ENCODE measurements at places on chromosomes 2 and 18.

DNA sequence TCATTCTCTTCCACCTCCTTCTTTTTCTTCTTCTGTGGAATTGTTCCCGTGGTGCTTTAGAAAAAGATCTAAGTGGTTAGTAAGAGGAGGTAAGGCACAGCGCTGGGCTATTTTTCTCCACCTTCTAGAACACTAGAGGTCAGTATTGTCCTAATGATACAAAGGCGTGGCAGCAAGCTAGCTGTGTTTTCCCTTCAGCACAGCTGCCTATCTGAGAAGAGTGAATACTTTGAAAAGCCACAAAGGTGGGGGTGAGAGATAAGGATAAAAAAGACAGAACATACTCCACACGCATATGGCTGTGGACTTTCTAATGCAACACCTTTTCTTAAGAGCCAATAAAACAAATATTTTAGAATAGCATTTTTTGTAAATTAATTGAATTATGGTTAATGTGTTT is 2.1 kb downstream of the CNTNAP5 start:
- DNase-seq, result peak; percentile 74

DNA sequence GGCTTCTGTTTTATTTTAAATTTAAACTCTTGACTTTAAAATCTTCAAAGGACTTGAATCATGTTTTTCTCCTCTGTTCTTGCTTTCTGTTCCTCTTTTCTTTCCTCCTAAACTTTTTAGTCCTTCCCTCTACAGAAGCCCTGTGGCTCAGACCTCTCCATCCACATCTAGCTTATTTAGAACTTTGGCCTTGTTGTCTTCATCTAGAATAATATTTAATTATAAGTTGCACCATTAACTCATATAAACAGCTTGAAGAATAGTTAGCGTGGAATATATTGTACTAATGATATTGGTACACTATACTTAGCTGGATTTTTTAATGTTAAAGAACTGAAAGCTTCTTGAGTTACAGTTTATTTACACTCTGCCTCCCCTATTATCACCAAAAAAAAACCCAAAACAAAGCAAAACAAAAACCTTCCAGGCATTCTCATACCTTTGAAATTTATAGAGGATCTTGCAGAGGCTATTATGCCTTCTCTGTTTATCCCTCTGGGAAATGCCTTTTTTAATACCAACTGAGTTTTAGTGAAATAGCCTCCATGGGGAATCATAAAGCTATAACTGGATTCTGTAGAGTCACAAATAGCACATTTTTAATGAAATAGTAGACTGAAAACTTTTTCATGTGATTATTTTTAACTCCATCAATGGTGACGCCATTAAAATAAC is 9.2 kb upstream of the CCDC141 start:
- no peak for DNase-seq

DNA sequence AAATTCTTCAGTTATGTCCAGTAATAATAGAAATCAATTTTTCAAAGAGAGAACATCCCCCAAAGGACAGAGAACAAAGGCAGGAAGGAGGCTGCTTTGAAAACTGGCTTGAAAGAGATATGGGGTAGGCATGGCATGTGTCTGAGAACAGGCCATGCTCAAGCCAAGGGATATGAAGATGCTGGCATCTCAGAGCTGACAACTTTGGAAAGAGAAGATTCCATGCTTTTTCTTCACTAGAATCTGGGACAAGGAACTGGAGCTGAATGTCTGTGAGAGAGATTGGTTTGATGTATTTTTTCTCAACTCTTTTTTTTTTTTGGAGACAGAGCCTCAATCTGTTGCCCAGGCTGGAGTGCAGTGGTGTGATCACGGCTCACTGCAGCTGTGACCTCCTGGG is 139.8 kb upstream of the DLX2 start:
- DNase-seq, result no peak

DNA sequence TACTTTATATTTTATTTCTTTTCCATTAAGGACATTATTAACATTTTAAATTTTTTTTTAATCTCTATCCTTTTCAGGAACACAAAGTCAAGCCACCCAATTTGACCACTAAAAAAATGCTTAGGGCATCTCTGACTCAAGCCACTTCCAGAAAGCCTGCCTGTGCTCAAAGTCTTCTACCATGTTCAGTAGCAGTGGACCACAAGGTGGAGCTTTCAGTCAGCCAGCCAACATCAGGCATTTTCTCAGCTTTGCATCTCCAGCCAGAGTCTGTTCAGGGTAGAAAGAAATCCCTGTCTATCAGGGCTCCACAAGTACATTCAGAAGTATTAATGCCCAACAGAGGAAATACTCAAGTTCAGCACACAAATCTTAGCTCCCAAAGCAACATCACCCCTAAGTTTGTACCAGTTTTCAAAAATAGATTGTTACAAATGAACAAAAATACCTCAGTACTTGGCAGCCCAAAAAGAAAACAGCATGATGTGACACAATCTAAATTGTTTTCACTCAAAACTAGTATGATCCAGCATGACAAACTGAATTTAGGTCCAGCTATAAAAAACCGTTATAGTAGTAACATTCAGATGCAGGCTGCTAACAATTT is 37.6 kb downstream of the C18orf63 start:
- peak; percentile 71 for DNase-seq

GRCh38 chr18:48375150-48375800 is 33.9 kb downstream of the ZBTB7C start:
- no peak for DNase-seq

DNA sequence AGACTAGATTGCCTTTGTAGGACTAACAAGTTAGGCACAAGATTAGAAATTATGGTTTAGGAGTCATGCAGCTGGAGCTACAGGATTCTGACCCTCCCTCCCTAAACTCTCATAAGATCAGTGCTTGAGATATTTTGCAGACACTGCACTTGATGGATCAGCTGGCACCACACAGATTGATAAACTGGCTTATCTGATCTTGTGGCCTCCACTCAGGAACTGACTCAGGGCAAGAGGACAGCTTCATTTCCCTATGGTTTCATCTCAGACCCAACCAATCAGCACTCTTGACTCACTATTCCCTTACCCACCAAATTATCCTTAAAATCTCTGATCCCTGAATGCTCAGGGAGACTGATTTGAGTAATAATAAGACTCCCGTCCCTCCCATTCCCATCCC is 152.3 kb downstream of the DIS3L2 start:
- no peak for DNase-seq

DNA sequence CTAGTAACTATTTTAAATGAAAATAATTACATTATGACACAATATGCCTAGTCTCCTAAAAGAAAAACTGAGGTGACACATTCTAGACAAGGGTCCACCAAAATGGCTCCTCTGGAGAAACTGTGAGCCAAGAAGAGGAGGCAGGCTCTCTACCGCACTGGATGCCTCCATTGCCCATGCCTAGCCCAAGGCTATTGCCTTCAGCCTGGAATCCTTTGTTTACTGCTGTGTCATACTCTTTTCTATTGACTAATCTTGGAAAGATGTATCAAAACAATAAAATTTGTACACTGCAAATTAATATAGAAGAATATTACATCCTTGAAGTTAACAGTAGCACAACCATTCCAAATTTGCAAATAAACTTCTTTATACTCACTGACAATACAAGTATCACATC is 167.1 kb downstream of the RAB3GAP1 start:
- no peak for DNase-seq

DNA sequence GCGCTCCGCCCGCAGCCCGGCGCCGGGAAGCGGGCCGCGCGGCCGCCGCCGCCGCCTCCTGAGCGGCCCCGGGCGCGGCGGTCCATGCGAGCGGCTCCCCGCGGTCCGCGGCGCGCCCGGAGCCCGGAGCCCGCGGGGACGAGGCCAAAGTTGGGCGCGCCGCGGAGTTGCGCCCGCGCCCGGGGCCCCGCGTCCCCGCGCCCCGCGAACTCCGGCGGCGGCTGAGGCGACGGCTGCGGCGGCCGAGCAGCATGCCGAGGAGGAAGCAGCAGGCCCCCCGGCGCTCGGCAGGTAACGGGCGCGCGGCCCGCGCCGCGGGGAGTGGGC is 992 bp downstream of the TSHZ1 start:
- DNase-seq, result no peak

DNA sequence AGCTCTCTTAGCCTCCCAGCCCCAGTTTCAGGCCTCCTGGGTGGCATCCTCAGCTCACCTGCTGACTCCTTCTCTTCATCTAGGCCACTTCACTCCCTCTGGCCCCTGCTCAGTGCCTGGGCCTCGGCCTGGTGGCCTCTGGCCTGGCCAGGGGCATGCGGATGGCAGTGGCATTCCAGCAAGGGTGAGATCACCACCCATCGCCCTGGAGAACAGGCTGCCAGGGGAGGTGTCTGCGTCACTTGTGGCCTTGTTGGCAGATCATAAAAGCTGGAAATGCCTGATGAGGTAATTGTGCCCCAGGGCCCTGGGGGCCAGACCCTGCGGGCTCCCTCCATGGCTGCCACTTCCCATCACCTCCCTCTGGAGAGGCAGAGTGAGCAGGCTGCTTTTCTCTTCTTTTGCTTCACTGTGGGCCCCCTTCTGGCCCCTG is 72.5 kb upstream of the SMAD2 start:
- DNase-seq, result peak; percentile 56

GRCh38 chr2:198173242-198173641 is 368.8 kb downstream of the PLCL1 start:
- DNase-seq, result no peak

DNA sequence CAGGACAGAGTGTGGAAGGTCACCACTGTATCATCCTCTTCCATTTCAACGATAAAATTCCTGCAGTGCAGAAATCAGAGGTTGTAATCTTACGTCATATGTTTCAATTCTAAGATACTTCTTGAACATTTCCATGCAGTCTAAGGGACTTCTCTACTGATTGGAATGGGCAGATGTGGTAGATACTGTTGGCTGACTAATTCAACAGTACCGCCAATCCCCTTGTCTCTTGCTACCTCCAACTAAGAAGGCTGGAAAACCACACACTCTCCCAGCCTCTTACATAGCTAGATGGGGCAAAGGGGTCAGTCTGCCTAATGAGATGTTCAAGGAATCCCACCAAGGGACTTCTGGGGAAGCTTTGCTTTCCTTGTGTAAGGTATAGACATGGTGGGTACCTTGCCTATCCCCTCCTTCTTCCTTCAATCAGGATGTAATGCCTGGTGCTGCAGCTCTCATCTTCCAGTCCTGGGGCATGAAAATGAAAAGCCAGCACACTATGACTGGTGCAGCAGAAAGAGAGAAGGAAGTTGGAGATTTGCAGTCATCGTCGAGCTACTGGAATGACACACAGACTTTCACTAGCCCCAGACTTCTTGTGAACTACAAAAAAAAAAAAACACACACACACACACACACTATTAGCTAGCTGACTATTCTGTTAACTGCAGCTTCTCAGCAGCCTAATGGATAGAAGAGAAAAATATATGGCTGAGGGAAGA is 84.1 kb downstream of the ALPK2 start:
- DNase-seq, result no peak

DNA sequence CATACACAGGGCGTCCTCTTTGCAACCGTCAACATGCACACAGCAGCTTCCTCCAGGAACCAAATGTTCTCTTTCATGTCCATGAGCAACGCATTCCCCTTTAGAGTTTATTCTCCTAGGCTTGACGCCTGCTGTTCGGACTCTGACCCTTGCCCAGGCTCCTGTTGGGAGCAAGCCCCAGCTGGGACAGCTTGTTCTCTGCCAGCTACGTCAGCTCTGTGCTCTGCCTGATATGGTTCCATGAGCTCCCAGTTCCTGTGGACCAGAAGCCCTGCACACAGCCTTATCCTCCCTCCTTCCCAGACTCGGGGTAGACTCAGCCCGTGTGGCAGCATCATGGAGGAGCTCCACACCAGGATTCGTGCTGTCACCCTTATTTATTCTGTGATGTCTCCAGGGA is 253.1 kb upstream of the PXDN start:
- no peak for DNase-seq

DNA sequence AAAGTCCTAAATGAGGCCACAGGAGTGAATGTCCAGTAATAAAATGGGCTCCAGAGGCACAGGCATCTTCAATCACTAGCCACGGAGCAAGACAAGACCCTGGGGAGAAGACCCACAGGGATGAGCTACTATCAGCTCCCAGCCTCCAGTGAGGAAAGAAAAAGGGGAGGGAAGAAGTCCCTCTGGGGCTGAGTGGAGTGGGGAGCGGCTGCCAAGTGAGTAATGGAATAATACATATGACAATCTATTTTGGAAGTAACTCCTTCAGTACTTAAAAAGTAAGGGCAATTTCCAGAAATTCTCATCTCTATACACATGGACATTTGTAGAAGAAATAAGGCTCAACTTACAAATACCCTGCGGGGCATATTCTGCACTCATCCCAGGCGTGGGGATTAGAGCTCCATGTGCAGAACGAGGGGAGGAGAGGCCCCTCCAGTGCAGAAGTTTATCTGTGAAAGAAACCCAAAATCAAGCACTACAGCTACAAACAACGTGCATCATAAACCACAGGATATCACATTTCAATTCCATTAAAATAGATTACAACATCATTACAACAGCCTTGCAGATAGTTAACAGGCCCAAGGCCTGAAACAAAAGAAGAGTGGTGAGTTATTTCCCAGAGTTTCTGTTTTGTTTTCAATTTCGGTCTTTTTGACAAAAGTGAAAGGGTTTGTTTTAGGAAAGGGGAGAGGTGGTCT is 84.9 kb downstream of the BCL11A start:
- DNase-seq, result no peak

GRCh38 chr2:88615822-88616221 is 11.4 kb downstream of the EIF2AK3 start:
- DNase-seq, result no peak

- no peak for DNase-seq
Measured at GRCh38 chr2:155298001-155298400, 599.5 kb downstream of the KCNJ3 start.

DNA sequence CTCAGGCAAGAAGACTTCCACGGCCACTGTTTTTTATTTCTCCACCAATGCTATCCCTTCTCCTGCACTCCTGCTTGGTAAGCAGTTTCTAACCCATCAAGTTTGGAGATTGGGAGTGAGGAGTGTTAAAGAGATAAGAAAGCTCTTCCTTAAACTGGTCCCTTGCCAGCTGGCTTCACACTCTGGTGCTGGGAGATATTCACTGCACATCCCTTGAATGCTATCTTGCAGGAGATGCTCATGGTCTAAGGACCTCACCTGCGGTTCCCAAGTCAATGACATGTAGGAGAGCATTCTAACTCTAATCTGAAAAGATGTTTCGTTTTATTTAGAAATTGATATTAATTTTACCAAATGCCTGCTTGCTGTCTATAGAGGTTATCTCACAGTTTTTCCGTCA is 28.2 kb upstream of the CYRIA start:
- DNase-seq, result no peak

DNA sequence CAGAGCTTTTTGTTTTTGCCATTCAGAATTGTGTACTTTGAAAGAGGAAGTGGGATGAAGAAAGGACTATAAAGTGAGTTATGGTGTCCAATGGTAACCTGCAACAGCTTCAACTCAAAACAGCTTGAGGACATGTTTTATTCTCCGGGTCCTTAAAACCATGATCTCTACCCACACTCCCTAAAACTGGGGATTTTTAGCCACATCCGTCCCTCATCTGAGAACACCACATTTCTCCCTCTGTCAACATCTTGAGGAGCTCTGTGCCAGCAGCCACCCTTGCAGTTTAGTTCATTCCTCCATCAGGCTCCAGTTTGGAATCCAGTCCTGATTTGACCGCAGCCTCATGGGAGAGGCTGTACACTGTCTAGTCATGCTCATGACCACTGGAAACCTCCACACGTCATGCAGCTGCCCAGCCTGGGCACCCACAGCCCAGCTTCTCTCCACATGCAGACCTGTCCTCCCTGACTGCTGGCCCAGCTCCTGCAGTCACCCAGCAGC is 62.6 kb downstream of the C18orf63 start:
- no peak for DNase-seq

All from retina (tissue), 1 donor.